Stimulated activated CD4-positive, alpha-beta T cell treated with anti-CD3 and anti-CD28 coated beads, Interleukin-15, amount 100 ng/mL, for 1 hour (primary cell): ENCODE measurements at places on chromosomes 7 and 10.
A peak's percentile ranks its signal among the peaks of the same experiment; 100 is the strongest.

DNA sequence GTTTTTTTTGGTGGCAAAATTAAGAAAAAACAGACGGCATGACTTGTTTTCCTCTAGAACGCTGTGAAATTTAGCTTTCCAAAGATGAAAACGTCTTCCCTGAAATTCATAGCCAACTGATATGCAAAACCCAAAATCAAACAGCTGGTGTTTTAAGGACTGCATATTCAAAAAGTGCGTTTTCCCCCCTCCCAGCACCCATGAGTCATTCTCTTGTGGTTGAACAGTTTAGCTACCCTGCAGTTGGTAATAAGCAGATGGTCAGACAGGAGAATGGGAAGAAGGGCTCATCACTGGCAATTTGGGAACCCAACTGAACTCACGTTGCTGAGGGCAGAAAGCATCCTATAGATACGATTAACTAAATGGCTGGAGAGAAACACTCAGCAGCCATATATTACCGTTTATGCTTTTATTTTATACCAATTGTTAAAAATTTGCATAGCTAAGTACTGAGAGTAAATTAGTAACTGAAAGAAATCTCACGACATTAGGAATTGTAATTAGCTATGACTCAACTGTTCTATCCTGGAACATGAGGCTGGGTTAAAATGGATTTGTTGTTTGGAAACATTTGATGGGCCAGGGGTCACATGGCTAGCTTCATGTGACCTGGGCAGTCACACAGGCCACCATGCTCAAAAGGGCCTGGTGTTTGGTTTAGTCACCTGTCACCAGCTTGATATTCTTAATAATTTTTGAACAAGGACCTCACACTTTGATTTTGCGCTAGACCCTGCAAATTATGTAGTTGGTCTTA, 343.1 kb downstream of the PHTF2 start:
- no peak for DNase-seq

DNA sequence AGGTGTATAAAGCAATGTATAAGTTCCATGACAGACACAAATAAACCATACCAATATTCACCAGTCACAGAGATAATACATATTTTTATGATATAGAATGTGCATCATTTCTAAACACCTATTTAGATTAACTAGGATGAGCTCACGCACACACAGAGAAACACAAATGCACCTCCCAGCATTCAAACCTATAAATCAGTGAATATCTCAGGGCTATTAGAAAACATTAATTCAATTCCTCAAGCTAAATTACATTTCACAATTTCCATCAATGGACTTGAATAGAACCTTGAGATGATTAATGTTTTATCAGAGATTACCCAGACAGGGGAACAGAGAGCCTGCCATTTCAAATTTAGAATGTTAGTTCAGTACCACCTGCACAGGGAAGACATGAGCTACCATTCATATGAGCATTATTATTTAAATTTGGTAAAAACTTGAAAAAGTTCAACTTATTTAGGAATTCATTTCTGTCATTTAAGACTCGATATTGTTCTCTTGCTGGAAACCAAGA, 221.7 kb downstream of the PARD3 start:
- DNase-seq, result no peak

DNA sequence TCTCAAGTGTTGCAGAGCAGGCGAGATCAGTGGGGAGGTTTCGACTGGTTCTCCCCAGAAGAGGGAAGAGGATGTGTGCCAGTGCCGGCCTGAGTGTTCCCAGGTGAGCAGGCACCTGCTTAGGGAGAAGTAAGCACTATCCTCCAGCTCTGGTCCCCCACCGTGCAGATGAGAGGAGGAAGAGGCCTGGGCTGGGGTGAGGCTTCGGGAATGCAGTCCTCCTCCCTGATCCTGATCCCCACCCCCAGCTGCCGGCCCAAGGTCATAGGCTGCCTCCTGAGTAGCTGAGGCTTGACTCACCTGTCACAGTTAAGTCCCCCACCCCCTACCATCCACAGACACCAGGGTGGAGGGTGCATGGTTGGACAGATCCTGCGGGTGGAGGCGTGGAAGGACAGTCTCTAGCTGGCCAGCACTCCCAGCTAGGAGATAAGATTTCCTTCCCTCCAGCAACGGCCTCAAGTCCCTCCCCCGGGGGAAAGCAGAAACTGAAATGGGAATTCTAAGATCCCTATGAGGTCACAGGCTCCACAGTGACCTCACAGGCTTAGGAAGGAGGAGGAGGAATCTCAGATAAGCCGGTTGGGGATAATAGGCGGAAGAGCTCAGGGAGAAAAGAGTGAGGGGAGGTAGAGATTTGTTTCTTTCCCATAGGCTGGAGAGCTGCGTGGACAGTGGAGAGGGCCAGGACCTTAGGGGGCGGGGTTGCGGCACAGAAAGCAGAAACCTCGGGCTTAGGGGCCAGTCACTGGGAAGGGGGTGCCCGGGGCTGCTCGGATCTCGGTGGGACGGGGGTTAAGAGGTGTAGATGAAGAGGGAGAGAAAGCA, 1.0 kb downstream of the LRCH4 start:
- DNase-seq, result no peak

- no peak for DNase-seq
These were observed 27.6 kb upstream of the MKRN1 start for GRCh38 chr7:140506788-140507464.

- DNase-seq, result no peak
These were observed 154.3 kb downstream of the PPP1R3A start for GRCh38 chr7:113764401-113765035.

DNA sequence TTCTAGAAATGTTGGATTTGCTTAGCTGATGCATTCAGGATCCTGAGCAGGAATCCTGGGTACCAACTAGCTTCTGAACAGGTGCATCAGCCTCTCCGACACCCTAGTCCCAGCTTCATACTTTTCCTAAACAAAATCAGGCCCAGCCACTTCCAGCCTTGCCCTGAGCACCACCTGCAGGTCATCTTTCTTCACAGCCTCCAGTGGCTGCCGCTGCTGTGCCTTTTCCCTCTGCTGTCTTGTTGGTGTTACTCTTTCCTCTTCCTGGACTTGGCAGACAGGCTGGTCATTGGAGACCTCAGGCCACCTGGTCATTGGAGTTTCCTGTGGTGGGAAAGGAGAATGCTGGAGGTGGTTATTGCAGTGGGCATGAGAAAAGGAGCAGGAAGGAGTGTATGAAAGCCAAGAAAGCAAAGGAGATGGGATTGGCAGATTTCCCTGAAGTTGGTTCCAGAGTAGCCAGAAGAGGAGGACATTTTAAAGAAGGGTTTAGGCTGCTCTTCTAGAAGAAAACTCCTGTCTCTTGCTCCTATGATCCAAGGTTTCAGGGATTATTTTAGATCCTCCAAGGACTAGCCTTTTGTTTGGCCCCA, 48.2 kb upstream of the NFKB2 start:
- DNase-seq, result peak; percentile 3

GRCh38 chr7:148711191-148712102, 12.7 kb downstream of the CUL1 start:
- no peak for DNase-seq

- no peak for DNase-seq
These were observed 87.9 kb downstream of the CDK6 start for GRCh38 chr7:92748495-92748894.

DNA sequence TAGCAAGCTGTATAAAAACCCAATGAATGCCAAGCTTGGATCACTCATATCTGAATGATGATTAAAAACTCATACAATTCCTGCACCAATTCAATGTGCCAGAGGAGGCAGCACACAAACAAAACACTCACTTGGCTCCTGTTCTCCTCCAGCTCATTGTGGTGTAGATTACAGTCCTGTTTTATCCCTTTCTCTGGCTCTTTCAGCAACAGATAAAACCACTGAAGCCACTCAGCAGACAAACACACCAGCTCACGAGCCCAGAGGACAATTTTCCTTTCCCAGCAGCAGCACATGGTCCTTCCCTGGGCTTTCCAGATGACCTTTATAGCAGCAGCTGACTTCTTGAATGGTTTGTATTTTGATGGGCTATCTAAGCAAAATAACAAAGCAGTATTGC, 107.3 kb upstream of the STARD3NL start:
- no peak for DNase-seq

- no peak for DNase-seq
These were observed 10.7 kb downstream of the SUV39H2 start for GRCh38 chr10:14889318-14889717.

DNA sequence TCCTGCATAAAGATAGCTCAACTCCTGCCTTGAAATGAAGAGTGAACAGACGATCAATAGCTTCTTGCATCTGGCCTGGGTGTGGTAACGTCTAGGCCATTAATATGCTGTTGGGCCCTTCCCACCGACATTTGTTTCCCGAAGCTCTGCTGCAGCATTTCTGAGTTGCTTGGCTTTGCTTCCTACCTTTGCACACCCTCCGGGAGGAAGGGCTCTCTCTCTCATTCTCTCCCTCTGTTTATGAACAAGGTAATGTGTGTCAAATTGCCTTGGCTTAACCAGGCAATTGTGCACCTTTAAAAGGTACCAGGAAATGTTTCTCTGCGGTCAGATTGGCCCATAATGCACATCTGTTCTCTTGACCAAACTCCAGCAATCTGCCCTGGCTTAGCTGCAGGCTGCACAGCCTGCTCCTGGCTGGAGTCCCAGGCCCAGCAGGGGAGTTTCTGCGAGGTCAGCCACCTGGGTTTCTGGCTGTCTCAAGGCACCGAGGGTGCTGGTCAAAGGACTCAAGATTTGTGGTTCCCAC, 223.7 kb downstream of the SNX10 start:
- no peak for DNase-seq
